ENCODE measurements at places on chromosomes 13 and 19.

DNA sequence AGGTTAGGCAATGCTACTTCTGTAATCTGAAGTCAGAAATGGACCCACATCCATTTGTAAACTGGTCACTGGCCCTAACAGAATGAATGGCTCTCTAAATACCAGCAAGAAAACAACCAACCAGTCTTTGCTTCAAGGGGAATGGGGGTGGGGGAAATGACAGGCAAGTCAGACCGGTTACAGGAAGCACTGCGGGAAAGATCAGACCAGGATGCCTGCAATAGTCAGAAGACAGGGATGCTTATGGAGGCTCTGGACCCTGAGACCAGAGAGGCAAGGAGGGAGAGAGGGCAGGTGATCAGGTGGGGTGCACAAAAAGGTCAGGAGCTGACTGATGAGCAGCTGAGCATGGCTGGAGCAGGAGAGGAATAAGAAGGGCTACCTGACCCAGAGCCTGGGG lies 13.1 kb downstream of the MED26 start:
- DNase-seq: no peak

GRCh38 chr19:41987141-41987860 lies 6.7 kb downstream of the ATP1A3 start:
- DNase-seq: no peak

DNA sequence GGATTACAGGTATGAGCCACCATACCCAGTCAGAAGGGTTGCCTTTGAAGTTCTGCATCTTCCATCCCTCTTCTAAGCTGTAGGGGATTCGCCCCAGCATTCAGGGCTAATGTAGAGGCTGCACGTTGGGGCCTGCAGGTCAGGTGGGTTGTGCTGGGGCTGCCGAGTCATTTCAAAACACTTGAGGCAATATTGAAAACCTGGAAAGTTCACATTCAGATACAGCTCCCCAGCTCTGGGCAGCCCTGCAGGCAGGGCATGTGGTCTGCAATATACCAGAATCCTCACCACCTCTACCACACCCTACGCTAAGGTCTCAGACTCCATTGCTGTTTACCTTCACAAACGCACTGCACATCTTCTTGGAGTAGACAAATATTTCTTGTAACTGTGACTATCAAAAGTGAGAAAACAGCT lies 24.6 kb downstream of the CCNE1 start:
- no peak for DNase-seq

- DNase-seq: no peak
Measured at GRCh38 chr13:45809801-45810394, 41.7 kb downstream of the SIAH3 start.

DNA sequence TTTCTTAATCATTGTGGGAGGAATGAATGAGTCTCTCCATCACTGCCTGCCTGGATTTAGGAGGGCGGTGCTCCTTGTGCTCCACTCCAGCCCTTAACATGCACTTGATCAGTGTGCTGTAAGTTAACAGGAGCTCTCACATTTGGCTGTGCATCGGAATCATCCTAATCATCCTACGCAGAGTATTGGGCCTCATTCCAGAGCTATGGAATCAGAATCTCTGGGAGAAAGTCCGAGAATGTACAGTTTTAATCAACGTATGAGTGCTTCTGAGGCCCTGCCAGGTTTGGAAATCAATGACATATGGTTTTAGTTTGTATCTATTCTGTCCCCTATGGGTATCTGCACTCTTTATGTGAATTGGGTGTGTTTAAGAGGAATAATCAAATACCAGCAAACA lies 34.9 kb upstream of the DCLK1 start:
- DNase-seq: no peak

GRCh38 chr19:5643060-5643459 lies 20.2 kb downstream of the SAFB start:
- DNase-seq: no peak

DNA sequence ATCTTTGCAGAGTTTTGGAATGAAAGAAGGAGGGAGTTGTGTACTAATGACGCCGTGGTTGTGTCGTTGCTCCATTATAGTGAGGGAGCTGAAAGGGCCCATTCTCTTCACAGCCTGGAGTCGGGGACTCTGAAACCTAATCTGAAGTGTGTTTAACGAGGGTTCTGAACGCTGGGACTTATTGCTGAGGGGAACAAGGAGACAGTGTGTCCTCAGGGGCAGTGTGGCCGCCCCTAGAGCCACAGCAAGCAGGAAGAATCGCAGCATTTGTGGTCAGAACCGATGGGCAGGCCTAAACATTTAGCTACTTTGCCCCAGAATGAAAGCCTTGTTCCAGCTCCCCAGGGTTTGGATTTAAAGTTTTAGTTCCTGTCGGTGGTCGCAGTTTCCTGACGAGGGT lies 156.4 kb upstream of the RNF113B start:
- DNase-seq: no peak

GRCh38 chr13:86862137-86862536 lies 809.0 kb upstream of the SLITRK5 start:
- DNase-seq: no peak

DNA sequence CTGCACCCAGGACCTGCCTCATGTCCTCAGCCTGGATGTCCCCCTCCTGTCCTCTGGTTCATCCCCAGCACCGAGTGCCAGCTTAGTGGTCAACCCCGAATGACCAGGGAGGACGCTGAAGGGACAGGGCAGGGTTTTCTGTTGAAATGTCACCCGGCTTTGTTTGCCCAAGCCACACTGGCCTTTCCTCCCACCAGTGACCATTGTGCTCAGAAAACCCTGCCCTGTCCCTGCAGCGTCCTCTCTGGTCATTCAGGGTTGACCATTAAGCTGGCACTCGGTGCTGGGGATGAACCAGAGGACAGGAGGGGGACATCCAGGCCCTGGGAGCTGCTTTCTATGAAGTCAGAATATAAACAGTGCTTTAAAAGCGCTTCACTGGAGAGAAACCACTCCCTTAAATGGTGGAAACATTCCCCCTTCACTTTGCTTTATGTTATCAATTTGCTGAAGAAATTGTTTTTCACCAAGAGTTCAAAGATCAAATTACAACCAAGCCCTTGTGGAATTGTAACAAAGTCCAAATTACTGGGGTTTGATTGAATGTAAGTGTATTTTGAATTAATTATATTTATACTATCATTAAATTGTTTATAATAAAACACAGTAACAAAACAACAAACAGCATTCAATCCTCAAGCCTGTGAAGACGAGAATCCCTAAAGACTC lies 21.4 kb downstream of the CARS2 start:
- DNase-seq: no peak

DNA sequence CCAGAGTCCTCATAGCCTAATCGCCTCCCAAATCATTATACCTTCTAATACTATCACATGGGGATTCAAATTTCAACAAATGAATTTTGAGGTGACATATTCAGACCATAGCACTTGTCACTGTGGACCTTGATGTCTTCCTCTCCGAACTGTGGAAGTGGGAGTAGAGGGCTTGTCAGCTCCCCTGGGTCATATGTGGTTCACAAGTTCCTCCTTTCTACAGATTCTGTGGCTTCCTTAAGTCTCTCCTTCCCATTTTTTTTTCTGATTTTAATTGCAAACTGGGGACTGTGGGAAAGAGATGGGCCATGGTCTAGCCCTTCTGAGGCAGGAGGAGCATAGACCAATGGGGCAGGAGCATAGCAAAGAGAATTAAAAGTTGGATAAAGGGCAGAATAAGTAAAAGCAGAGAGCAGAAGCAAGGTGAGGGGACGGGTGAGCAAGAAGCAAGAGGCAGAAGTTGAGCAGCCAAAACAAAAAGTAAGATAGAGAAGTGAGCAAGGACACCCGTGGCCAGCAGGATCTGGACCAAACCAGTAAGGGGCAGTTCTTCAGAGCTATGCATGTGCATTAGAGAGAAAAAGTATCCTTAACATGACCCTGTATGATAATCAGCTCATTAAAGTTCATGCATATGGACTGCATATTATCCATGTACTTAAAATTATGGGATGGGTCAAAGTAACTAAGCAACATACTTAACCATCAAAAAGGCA lies 2.6 kb upstream of the SIGLEC7 start:
- DNase-seq: no peak

- DNase-seq: no peak
Measured at GRCh38 chr13:30526612-30527495, 61.1 kb upstream of the HMGB1 start.

- no peak for DNase-seq
Measured at GRCh38 chr13:98098516-98098915, 44.4 kb upstream of the FARP1 start.

GRCh38 chr19:50490991-50491472 lies 14.4 kb upstream of the GARIN5A start:
- no peak for DNase-seq

- no peak for DNase-seq
Measured at GRCh38 chr13:22169473-22169872, 498.6 kb downstream of the FGF9 start.

All from NCI-H2171 (cell line).